ENCODE measurements at places on chromosomes 11 and 22.

DNA sequence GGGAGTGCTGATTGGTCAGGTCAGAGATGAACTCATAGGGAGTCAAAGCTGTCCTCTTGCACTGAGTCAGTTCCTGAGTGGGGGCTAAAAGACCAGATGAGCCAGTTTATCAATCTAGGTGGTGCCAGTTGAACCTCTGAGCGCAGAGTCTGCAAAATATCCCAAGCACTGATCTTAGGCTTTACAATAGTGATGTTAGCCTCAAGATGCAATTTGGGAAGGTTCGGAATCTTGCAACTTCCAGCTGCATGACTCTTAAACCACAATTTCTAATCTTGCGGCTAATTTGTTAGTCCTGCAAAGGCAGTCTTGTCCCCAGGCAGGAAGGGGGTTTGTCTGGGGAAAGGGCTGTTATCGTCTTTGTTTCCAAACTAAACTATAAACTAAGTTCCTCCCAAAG, 92.3 kb upstream of the PARVA start:
- no peak for DNase-seq

DNA sequence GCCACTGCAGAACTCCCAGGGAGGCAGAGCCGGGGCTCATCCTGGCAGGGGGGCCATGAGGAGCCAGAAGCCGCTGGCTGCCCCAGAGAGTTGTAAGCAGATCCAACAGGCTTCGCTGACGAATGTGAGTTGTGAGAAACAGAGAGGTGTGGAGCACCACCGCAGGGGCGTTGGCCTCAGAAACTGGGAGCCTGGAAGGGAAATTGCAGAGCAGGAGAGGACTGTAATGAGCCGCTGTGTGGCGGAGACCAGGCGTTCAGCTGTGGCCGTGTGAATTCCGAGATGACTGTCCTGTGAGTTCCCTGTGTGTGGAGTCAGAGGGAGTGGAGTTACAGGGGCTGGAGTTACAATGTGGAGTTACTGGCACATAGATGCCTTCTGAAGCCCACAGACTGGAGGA, 27.7 kb upstream of the ETS1 start:
- DNase-seq = no peak

- no peak for DNase-seq
These were observed 321.7 kb downstream of the TMEM135 start for GRCh38 chr11:87359401-87359800.

DNA sequence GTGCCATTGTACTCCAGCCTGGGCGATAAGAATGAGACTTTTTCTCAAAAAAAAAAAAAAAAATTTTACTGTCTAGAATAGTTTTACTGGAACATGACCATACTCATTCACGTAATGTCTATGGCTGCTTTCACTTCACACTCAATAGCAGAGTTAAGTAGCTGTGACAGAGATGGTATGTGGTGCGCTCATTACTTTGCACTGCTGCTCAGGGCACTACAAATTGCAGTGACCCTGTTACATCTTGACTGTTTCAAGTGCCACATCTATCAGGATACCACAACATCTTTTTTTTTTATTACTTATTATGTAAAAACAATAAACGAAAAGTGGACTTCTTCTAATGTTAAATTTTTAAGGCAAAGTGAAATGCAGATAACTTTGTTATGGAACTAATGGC, 110.3 kb downstream of the ARHGAP20 start:
- no peak for DNase-seq

DNA sequence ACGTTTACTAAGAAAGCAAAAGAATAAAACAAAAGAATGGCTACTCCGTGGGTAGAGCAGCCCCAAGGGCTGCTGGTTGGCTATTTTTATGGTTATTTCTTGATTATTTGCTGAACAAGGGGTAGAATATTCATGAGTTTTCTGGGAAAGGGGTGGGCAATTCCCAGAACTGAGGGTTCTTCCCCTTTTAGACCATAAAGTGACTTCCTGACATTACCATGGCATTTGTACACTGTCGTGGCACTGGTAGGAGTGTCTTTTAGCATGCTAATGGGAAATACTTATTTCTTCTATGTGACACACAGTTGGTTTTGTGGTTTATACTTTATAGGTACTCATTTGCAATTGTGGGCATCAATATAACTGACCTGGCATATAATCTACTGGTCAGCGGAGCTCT, 56.3 kb downstream of the SLN start:
- no peak for DNase-seq

DNA sequence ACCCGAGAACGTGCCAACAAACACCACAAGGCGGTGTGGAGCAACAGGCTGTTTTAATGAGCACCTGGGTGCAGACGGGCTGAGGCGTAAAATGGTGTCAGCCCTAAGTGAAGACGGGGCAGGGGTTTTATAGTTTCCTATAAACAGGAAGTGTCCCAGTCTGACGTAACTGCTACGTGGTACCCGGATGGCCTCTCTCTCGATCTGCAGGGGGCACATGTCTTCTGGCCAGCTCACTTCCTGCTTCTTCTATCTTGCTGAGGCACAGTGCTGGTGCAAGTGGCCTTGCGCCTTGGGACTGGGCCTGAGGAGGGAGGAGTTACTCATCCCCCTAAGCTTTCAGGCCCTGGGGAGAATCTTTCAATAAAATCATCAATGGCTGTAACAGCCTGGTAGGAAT, 20.9 kb downstream of the OOSP3 start:
- no peak for DNase-seq

- no peak for DNase-seq
These were observed 6.4 kb upstream of the ARFGAP3 start for GRCh38 chr22:42863349-42863961.

GRCh38 chr22:26409719-26410335, 19.2 kb upstream of the ASPHD2 start:
- DNase-seq = no peak

GRCh38 chr22:46055181-46055875, 78.4 kb upstream of the WNT7B start:
- DNase-seq = no peak
